GM19239 (cell line): ENCODE measurements at places on chromosomes 3 and 15.

- DNase-seq: no peak
These were observed 281.3 kb downstream of the FGF12 start for GRCh38 chr3:192445770-192446644.

DNA sequence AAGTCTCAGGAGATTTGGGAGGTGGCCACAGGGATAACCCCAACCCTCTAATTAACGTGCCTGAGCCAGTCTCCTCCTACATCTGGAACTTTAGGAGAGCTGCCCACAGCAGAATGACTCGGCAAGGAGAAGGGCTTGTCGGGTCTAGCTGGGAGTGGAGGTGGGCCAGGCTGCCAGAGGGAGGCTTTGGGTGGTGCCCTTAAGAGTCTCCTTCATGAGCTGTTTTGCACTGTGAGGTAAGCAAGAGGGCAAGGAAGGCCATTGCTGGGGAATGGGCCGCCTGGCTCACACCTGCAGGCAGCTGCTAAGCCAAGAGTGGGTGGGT lies 3.6 kb upstream of the TNK2 start:
- no peak for DNase-seq

DNA sequence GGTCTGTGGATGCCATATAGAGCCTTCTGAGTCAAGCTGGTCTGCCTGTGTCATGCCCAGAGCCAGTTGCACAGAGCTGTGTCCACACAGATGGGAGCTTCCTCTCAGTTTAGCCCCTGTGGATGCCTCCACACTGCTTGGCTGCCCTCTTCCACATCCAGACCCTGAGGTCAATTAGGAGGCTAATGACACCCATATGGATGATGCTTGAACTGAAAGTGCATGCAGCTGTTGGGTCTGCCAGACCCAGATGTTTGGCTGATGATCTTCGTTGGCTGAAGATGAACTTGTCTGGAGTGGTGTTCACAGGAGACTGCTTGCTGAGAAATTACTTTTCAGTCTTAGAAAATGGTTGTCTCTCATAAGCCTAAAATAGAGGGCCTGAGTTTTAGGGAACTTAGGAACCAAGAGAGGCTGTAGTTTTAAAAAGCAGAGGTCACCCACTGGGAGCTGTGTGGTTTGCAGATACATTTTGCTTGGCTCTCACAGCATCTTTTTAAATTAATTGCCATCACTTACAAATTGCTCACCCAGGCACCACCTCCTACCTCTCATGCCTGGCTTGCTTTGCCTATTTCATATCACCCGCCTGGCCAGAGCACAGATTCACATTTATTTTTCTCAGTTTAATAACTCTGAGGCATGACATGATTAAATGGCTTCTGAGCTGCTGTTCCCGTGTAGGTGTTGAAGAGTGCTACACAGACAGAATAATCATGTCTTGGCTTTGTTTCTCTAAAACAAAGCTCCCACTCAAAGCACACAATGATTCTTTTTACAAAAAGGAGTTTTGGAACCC lies 176.1 kb downstream of the MINAR1 start:
- no peak for DNase-seq

DNA sequence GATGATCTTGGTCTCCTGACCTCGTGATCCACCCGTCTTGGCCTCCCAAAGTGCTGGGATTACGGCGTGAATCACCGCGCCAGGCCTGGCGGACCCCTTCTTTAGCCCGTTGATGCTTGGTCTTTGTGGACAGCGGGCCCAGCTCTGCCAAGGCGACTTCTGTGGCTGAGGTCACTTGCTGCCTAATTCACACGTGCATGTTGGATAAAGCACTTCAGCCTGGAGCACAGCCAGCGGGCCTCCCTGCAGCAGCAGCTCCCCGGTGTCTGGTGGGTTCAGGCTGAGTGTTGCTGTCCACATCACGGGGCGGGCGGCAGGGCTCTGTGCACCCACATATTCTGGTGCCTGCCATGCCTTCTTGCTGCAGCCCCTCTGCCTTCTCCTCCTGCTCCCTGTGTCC lies 88.4 kb downstream of the DGKG start:
- DNase-seq: no peak

GRCh38 chr3:176759815-176760506 lies 437.3 kb downstream of the TBL1XR1 start:
- DNase-seq: no peak

GRCh38 chr15:68383161-68384074 lies 48.5 kb downstream of the ITGA11 start:
- peak; percentile 71 for DNase-seq

- no peak for DNase-seq
These were observed 34.6 kb downstream of the GNB4 start for GRCh38 chr3:179416681-179417080.

GRCh38 chr3:182702216-182702615 lies 91.1 kb upstream of the ATP11B start:
- DNase-seq: no peak

DNA sequence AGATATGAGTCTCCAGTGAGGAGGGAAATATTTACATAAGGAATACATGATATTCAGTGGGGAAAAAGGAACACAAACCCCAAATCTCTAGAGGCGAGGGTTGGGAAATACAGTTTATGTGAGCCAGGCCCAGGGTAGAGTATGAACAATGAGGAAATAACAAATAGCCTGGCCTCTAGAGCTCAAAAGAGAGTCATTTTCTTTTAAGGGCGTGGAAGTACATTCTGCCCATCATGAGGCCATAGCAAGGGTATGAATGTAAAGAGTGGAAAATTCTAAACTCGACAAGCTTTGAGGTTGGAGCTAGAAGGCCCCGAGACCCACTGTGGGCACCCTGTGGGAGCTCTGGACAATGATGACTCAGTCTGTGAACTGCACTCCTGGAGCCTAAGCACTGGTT lies 27.8 kb upstream of the IGF2BP2 start:
- no peak for DNase-seq

GRCh38 chr3:97793420-97794019 lies 28.3 kb upstream of the CRYBG3 start:
- peak; percentile 9 for DNase-seq

DNA sequence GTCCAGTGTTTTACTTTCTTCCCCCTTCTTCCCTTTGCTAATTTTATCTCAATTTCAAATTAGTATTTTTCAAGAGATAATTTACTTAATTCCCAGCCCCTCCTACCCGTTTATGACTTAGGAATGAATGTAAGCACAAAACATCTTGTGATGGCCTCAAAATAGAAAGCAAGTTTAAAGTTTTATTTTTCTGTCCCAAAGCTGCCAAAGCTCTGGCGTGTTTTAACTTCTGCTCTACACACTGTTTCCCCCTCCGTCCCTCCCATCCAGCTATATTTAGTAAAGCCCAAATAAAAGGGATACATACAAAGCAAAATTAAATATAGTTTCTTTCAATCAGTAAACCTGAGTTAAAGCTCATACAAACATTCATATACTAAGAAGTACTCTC lies 59.9 kb downstream of the IGF2BP2 start:
- no peak for DNase-seq

- no peak for DNase-seq
These were observed 40.6 kb upstream of the ETV5 start for GRCh38 chr3:186149319-186149960.

DNA sequence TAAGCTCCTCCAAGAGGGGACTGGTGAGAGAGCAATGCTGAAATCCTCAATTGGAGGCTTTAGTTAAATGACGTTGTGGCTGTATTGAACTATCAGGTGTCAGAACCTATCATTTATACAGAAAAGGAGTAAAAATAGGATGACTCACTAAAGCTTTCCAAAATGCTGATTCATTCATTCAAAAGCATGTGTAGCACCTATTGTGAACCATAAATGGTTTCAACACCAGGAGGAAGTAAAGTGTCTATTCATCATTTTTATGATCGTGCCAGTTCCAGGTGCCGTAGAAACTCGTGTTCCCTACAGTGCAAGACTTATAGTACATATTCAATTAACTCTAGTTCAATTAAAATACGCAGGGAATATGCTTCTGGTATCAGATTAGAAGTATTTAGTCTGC lies 66.5 kb upstream of the ARRDC4 start:
- DNase-seq: no peak

DNA sequence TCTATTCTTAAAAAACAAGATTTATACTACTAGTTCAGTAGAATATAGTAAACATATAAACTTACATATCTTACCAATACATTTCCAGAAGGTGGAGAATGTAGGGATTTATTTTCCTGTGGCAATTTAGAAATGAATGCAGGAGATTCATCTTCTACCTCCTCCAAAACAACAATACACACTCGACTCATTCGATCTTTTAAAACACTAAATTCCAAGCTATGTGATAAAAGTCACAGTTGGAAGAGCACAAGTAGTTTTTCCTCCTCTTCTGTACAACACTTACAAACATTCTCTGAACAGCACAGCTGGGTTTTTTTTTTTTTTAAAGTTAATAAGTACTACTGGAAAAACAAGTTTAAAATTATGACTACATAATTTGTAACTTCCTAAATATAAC lies 1.4 kb downstream of the ANKRD28 start:
- DNase-seq: no peak

- DNase-seq: no peak
These were observed 61.6 kb upstream of the ACAN start for GRCh38 chr15:88741671-88742070.

GRCh38 chr3:52196977-52197376 lies 983 bp upstream of the ALAS1 start:
- no peak for DNase-seq

GRCh38 chr15:89893027-89893426 lies 767 bp downstream of the AP3S2 start:
- DNase-seq: no peak

DNA sequence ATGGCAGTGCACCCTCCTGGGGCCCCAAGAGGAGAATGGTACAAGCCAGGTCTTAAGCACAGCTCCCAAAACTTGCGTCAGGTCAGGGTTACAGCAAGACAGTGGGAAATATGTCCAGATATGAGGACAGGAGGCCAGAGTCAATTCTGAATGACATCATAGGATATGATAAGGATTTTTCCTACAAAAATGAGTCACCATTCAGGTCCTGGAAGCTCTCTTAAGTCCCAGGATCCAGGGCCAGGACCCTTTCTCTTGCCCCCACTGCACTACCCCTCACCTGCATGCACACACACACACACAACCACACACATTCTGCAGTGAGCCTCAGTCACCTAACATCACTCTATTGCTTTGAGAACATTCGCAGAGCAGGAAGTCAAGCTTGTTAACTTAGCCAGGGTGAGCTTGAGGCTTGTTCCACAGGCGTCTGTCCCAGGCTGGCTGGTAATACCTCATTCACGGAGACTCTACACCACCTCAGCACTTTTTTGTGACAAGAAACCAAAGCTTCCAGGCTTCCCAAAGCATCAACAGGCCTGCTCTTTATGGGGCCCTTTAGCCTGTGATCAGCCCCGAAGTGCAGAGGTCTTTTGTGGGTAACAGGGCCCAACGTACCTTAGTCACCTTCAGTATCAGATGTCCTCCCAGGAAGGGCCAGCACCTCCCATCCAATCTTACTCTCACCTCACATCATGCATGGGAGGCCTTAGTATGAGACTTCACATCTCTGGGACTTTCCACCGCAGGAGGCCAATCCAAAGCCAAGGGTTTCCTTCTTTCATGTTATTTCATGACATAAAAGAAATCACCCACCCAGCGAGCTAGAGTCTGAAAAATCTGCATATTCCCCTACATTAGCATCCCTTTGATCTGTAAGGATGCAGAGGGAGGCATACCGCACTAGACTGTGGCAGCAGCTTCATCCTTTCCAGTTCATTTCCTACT lies 74.0 kb upstream of the LIPC start:
- DNase-seq: no peak

- no peak for DNase-seq
These were observed 48.1 kb upstream of the GK5 start for GRCh38 chr3:142273501-142273900.

- DNase-seq: no peak
These were observed 263.3 kb upstream of the NR2E3 start for GRCh38 chr15:71547011-71547410.

DNA sequence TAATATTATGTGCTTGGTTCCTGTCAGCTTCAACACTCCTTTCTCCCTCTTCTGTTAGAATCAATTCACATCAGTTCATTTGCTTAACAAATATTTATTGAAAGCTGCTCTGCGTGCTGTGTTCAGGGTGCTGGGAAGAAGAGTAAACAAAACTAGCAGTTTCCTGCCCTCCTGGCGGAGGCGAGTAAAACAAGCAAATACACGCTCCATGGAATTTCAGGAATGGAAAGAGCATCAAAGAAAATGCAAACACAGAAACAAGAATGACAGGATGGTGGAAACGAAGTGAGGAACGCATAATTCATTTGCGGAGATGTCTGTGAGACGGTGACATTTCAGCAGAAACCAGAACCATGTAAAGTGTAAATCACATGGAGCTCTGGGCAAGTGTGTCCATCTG lies 49.4 kb upstream of the SPTSSB start:
- no peak for DNase-seq

DNA sequence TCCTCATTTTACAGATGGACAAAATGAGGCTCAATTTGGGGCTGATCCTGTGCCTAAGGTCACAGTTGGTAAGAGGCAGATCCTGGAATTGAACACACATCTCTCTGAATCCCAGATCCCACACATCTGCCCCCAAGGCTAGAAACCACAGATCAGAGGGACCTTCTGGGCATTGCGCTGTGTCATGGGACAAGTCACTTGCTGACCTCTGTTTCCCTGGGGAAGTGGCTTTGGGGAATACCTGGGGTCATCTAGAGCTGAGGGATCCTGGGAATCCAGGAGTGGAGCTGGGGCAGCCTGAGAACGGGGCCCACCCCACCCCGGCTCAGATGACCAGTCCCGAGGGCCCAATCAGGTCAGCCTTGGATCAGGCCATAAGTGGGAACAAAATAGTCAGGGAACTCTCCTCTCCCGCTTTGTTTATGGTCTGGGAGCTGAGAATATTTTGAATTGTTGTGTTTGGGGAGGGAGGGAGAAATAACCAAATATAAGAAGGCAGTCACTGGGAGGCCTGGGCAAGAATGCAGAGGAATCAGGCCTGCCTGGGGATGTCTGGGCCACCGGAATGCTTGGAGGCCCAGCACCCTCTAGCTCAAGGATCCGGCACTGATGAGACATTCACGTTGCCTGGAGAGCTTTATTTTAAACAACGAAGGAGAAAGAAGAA lies 8.8 kb upstream of the SLC6A6 start:
- DNase-seq: no peak

DNA sequence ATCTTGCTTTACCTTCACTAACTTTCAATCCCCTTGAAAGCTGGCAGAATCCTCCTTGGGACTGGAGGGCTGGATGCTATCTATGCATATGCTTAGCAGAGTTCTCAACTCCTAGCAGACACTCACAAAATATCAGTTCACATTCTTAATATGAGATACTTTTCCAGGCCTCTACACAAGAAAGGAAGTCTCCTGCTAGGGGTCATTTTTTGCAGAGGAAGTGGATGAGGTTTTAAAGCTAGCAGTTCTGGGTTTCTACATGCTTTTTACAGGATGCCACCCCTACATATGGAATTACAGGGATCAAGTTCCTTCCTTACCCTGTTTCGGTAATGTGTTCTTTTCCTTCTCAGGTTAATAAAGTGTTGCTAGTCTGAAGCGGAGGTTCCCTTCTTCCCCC lies 206.3 kb upstream of the TP63 start:
- no peak for DNase-seq

DNA sequence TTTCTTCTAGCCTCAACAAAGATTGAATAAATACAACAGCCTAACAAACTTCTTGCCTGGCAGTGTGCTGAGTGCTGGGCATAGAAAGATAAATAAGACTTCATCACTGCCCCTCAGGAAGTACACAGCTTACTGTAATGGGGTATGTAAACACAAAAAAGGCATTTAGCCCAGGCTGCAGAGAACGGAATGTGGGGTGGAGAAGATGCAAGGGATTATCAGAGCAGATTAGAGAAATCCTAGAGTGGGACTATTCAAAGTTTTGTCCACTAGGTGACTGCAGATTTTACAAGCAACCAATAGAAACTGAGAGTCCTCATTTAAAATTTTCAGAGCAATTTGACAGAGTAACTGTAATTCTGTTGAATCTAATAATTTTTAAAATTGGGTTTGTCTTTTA lies 35.4 kb upstream of the TSC22D2 start:
- DNase-seq: no peak

GRCh38 chr15:69299451-69299886 lies 757 bp downstream of the PAQR5 start:
- no peak for DNase-seq
